Stimulated activated CD8-positive, alpha-beta memory T cell treated with anti-CD3 and anti-CD28 coated beads, Interleukin-4, amount 100 ng/mL, for 1 hour (primary cell): ENCODE measurements at places on chromosomes 7 and 10.

GRCh38 chr10:18235477-18235876 is 95.3 kb downstream of the CACNB2 start:
- DNase-seq: no peak

- no peak for DNase-seq
These were observed 48.9 kb downstream of the PUS7 start for GRCh38 chr7:105473163-105473562.

GRCh38 chr10:26432938-26433337 is 5.2 kb upstream of the APBB1IP start:
- no peak for DNase-seq

DNA sequence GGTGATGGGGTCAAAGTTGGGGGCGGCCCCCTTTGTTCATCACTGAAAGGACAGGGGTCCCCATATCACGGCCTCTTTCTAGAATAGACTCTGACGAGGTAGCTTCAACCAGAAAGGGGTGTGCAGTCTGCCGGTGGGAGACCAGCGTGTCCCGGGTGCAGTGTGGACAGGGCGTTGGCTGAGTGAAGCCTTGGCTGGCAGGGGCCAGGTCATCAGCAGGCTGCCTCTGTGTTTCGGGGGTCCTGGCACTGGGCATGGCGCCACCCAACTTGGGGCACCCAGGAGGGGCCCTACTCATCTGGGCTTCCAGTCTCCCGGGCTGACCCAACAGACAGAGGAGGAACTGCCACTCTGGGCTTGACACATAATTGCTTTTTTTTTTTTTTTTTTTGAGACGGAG is 3.5 kb upstream of the AMZ1 start:
- no peak for DNase-seq

GRCh38 chr10:48289501-48290238 is 15.2 kb upstream of the FRMPD2 start:
- peak; percentile 15 for DNase-seq

GRCh38 chr7:8433477-8434289 is at the start of gene NXPH1:
Gene NXPH1 (plus strand): TSS chr7:8433609.
- DNase-seq: no peak

DNA sequence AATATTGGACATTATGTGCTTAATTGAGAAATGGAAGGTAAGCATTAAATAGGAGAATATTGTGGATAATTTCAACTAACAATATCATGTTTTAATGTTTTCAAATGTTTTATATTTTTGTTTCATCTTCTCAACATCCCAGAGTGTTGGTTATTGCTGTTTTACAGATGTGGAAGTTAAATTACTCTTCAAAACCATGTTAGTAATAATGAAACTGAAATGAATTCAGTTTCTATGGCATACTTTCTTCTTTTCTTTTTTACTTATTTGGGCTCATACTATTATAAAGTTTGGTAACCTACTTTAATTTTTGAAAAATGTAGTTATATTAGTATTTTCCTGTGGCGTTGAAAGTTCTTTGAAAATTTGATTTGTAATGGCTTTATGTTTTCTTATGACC is 4.2 kb downstream of the GLRX3 start:
- DNase-seq: no peak

DNA sequence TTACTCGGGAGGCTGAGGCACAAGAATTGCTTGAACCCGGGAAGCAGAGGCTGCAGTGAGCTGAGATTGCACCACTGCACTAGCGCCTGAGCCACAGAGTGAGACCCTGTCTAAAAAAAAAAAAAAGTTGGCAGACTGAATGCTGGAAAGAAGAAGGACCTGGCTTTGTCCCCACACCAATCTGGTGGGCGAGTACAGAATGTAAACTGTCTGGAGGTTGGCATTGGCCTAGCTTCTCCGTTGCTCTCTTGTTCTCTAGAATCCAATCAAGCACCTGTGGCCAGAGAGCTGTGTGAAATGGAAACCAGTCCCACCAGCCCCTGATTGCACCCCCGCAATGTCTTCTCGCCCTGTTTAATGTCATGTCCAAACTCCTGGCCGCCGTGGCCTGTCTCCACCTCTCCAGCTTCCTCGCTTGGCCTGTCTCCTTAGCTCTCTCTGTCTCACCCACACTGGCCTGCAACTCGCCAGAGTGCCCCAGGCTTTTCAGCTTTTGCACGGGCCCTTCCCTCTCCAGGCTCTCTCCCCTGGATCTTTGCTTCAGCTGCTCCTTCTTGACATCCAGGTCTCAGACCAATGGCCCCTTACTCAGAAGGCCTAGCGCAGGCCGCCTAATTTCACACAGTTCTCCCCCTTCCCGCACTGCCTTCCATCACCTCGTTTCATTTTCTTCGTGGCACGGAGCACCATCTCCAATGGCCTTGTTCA is 670 bp upstream of the AGK start:
- no peak for DNase-seq

GRCh38 chr7:17633067-17633466 is 307.2 kb downstream of the SNX13 start:
- no peak for DNase-seq

DNA sequence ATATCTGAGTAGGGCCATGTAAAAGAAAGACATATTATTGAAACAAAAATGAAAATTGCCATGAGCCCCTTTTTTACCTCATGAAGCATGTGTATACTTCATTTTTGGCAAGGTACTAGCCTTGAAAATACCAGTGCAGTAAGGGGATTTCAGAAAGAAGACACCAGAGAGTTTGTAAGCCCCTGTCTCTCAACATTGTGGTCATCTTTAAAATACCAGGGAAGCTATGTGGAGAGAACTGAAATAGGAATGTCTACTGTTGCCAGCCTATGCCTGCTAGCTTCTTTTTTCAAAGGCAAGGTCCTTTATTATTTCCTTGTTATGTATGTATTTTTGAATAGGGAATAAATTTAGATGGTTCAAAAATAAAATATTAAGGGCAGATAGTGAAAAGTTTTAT is 57.8 kb downstream of the CASD1 start:
- DNase-seq: no peak

GRCh38 chr7:150665089-150665748 is 20.3 kb upstream of the GIMAP2 start:
- DNase-seq: no peak

GRCh38 chr7:128063088-128063487 is 31.9 kb upstream of the LRRC4 start:
- DNase-seq: no peak
